ENCODE measurements at places on chromosomes 16 and 17.

DNA sequence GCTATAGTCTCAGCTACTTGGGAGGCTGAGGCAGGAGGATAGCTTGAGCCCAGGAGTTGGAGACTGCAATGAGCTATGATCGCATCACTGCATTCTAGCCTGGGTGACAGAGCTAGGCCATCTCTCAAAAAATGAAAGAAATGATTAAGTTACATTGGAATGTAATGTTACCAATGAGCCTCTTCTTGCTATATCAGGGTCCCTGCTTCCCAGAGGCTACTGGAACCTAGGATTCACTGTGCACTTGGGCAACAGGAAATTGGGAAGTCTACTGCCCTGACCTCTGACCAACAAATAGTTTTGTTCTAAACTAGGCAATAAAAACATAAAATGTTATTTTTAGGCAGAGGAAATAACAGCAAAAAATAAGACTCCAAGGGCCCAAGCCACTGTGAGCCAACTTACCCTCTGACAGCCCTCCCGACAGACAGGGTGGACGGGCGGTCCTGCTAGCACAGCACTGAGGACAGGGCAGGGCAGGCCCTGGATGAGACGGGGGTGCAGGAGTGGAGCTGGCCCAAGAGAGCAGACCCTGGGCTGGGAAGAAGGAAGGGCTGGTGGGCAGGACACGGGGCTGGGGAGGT, 27.5 kb downstream of the NSMCE1 start:
- no peak for DNase-seq

DNA sequence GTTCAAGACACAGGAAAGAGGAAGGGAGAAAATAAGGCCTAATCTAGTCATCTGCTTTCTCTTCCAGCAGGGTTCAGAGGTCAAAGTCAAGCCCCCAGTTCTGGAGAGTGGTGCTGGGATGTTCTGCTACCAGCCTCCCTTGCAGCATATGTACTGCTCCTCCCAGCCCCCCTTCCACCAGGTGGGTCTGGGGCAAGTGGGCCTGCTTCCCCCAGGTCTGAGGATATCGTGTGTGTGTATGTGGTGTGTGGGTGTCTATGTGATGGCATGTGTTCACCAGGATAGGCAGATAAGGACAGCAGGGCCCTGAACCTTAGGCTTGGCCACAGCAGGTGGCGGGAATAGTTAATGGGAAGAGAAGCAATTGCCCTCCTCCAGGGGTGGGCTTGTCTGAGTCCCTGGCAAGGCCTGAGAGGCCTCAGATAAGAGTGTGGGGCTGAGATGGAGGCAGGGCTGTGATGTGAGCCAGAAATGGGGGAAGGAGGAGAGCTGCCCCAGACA, 21.1 kb downstream of the FOXN1 start:
- no peak for DNase-seq

GRCh38 chr17:6421700-6422604, 13.0 kb downstream of the AIPL1 start:
- DNase-seq = peak; percentile 76

DNA sequence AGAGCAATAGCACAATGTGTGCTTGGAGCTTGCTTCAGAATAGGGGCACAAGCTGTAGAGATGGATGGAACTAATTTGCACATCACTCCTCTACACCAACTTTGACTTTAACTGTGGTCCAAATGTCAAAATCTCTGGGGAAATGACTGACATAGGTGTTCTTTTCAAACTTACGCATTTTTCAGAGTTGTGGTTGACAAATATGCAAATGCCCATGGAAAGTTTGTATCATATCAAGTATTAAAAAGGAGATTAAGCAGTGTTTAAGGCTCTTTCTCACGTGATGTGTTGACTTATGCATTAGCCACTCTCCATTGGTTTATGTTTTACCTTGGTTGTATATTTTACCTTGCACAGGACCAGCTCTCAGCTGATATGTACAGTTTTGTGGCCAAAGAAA, 77.1 kb downstream of the ELAC2 start:
- no peak for DNase-seq

DNA sequence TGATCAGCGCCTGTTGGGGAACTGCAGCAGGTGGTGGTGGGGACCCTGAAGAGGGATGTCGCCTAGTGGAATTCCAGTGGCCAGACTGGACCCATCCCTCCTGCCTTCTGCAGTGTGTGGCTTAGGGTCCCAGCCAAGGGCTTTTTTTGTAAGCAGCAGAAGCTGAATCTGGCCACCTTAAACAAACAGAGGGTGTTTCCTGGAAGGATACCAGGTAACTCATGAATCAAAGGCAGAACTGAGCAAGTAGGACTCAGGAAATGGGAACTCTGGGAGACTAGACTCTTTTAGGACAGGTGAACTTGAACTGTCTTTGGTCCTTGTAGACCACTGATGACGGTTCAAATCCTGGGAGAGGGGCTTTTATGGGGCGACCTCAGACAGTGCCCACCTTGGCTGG, 124.0 kb downstream of the ABCC6 start:
- DNase-seq = no peak

DNA sequence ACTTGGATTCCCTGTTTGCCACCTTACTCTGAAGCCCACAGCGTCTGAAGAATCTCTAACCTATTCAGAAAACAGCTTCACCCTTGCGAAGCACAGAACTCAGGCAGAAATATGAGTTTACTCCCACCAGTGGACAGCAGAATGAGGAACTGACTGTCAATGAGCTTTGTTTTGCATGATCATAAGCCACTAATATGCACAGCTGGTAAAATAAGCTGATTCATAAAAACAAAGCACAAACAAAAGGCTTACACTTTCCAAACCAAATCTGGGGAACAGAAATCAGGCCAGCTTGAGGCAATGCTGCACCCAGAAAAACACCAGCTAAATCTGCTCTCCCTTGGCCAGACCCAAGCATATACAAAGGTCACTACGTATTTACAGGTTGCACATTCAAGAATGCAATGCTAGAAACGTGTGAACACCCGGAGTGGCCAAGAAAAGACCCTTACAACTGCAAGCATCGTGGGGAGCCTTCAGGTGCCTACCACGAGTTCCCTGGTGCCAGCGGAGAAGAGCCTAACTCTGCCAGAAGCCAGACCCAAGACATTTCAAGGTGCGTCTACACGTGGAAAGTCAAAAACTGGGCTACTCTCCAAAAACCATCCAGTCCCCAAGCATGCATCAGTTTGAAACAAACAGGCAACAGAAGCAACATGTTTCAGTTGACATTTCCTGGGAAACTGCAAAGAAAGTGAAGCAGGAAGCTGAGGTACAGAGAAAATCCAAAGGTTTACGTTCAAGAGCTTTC, 207.1 kb downstream of the ZFHX3 start:
- no peak for DNase-seq

- DNase-seq = no peak
These were observed 46.7 kb upstream of the ZC3H18 start for GRCh38 chr16:88523309-88524161.

DNA sequence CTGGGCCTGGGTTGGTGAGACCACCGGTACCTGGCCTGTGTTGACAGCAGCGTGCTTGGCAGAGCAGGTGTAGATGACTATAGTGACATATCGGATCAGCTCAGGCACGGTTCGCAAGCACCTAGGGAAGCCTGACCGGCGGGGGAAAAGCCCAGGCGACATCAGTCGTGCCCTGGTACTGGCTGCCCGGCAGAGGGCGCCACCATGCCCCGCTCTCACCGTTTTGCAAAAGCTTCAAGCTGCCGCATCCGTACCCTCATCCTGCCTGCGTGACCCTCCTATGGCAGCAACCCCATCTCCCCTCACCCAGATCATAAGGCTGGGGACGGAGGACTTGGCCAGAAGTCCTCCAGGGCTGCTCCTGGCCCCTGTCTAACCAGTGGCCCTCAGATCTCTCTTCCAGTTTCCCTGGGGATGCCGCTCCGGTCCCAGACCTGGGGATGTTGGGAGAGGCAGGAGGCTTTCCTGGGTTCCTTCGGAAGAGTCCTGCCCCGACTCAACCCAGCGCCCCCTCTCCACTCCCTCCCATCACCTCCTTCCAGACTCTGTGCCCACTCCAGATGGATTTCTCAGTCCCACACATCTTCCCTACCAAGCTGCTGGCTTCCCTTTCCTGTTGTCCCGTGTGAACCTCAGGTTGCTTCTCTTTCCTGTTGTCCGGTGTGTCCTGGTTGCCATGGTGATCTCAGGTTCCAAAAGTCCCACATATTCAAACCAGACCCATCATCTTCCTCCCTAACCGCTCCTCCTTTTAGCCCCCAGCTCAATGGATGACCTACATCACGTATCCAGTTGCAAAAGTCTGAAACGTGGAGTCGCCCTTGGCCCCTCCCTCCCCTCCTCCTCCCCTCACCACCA, 13.7 kb downstream of the ALOX12B start:
- no peak for DNase-seq

DNA sequence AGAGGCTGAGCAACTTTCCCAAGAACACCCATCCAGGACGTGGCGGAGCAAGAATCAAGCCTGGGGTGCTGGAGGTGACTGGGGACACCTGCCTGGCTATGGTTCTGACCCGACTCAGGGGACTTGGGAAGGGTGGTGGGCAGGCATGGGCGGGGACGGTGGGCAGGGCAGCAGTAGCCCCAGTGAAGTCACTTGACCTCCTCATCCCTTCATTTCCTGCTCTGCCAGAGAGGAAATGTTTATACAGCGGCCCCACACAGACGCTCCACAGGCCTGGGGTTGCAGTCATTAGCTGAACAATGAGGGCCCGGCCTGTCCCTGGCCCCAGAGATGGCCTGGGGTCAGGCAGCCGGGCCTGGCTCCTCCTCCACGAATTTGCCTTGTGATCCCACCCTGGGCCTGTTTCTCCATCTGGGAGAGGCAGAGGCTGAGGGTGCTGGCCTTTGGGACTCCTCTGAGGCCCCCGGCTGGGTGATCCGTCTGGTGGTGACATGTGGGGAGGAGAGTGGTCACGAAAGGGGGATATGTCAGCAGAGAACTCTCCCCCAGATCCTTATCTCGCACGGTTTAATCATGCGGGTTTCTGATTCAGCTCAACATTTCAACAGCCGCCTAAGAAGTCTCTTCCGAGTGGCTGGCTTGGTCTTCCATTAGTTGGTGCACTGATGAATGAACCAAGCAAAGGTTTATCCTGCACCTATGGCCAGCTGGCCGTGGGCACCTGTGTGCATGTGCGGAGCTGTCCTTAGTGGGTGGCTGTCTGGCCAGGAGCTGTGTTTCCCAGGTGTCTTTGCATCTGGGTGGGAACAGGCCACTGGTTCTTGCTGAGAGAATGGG, 175.9 kb downstream of the IRF8 start:
- no peak for DNase-seq

DNA sequence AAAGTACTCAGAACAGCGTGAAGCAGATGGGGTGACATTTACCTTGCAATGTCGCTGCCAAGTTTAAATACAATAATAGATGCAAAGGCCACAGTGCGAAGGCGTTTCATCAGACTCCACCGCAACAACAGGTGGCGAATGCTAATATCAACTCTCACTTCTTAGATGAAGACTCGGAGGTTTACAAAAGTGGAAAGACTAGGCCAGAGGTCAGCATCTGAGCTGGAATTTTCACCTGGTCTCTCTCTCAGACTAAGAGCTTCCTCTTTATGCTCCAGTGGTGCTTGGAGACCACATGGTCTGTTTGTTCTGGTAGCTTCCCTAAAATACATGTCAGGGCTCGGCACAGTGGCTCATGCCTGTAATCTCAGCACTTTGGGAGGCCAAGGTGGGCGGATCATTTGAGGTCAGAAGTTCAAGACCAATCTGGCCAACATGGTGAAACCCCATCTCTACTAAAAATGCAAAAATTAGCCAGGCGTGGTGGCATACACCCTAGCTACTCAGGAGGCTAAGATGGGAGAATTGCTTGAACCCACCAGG, 169.1 kb downstream of the XYLT1 start:
- no peak for DNase-seq

GRCh38 chr17:41428591-41429291, 4.4 kb upstream of the KRT37 start:
- no peak for DNase-seq

DNA sequence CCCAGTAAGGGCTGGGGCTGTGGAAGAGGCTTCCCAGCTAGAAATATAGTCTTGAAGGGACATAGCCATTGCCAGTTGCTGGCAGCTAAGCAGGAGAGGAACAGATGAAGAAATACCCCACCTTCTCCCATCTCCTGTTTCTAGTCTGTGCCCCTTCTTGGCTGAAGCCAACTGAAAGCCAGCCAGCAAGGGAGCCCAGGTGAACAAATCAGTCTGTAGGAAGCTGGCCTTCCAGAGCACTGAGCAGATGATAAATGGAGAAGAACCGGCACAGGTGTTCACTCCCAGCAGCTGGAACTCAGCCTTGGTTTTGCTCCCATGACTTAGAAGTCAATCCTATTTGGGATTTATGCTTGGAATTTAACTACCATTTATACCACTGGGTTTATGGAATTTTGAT, 69.2 kb upstream of the DHX40 start:
- DNase-seq = no peak

- no peak for DNase-seq
These were observed 81.9 kb downstream of the CA4 start for GRCh38 chr17:60231691-60232090.

DNA sequence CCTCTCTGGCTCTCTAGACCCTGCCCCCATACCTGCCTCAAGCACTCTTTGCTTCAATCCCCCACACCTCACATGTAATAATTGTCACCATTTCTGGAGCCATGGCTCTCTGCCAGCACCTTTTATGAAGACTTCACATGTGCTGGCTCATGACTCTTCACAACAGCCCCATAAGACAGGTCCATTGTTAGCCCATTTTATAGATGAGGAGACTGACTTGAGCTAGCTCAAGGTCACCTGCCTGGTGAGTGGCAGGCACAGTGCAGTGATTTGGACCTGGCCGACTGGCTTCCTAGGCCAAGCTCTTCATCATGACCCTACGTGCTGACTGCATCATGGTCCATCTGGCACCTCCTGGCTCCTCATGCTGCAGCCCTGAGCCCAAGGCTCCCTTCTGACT, 25.0 kb downstream of the FAM20A start:
- no peak for DNase-seq

DNA sequence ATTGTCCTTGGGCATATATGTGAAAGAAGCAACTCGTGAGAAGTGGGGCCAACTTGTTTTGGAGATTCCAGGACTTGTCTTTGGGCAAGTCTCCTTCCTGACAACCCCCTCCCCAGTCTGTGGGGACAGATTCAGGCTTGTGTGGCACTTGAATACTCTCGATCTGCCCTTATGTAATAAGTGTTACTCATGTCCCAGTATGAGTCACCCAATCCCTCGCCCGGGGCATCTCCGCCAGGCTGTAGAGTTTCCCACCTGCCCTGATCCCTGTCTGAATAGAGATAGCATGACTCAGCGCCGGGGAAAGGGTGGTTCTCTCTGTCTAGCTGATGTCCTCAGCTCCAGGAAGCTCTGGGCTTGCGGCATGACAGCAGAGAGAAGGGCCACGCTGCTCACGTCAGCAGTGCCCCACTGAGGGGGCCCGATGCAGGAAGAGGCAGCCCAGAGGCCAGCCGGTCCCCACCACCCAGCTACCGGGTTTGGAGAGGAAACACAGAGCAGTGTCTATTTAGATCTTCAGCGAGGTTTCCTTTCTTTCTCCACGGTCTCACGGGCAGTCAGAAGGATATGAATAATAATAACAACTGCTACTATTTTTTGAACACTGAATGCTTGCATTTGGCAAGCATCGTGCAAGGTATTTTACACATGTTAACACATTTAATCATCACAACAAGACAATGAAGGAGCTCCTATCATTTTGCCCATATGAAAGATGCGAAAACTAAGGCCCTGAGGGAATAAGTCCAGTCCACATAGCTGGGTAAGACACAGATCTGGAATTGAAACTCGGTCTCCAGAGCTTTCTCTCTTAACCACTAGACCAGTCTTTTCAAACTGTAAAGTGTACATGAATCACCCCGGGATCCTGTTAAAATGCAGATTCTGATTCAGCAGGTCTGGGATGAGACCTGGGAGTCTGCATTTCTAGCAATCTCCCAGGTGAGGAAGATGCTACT, 426.7 kb upstream of the MAF start:
- peak; percentile 98 for DNase-seq

GRCh38 chr17:50631195-50631907, 3.3 kb upstream of the ABCC3 start:
- no peak for DNase-seq

Data from SW 1271 (cell line).